ENCODE measurements at places on chromosomes 6 and 20.

DNA sequence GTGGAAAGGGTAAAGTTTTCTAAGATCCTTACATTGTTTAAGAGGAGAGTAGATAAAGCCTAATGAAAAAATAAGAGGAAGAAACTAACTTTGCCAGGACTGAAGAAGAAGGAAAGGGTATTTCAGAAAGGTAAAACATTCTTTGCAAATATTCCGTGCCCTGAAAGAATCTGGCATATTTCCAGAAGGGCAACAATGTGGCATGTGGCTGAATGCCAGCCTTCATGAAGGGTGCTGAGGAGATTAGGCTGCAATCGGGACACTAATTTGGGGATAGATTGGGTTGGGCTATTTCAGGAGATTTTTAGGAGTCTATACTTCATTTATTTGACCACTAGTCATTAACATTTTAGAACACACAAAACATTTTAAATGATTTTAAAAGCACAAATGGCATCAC lies 16.2 kb upstream of the UFL1 start:
- peaks cover 8% of the 10 kb centered on the region for H3K4me1 ChIP-seq
- no peak overlapping the region for H3K4me3 ChIP-seq
- no peak overlapping the region for H3K27ac ChIP-seq
- peaks cover 4% of the 10 kb centered on the region for H3K36me3 ChIP-seq
- H3K27me3 ChIP-seq, result no peaks in the 10 kb centered on the region

DNA sequence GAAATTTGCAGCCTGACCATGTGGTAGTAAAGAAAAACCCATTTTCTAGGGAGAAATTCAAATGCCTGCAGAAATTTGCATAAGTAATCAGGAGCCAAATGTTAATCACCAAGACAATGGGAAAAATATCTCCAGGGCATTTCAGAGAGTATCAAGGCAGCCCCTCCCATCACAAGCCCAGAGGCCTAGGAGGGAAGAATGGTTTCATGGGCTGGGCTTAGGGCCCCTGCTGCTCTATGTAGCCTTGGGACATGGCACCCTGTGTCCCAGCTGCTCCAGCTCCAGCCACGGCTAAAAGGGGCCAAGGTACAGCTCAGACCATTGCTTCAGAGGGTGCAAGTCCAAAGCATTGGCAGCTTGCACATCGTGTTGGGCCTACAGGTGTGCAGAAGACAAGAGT lies 117.2 kb upstream of the RALGAPA2 start:
- DNase-seq, result no peak
- H3K4me3 ChIP-seq, result no peak overlapping the region
- H3K27me3 ChIP-seq, result no peaks in the 10 kb centered on the region
- H3K4me1 ChIP-seq, result no peaks in the 10 kb centered on the region

DNA sequence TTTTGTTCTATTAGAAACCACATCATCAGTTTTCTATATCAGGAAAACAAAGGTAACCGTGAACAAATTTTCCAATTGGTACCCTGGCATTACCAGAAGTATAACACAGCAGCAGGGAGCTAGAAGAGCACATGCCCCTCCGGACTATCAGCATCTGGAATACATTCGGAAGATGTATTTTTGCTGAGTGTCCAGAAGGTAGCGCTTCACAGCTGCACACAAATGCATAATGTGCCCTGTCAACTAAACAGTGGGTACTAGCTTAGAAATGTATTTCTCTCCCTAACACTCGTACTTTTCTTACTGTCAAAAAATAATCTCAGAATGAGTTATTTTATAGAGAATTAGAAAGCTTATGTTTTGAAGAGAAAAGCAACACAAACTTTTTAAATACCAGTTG lies 77.6 kb downstream of the HUS1B start:
- H3K27me3 ChIP-seq, result no peaks in the 10 kb centered on the region
- no peak for DNase-seq
- H3K27ac ChIP-seq, result no peak overlapping the region
- no peaks in the 10 kb centered on the region for H3K4me1 ChIP-seq

DNA sequence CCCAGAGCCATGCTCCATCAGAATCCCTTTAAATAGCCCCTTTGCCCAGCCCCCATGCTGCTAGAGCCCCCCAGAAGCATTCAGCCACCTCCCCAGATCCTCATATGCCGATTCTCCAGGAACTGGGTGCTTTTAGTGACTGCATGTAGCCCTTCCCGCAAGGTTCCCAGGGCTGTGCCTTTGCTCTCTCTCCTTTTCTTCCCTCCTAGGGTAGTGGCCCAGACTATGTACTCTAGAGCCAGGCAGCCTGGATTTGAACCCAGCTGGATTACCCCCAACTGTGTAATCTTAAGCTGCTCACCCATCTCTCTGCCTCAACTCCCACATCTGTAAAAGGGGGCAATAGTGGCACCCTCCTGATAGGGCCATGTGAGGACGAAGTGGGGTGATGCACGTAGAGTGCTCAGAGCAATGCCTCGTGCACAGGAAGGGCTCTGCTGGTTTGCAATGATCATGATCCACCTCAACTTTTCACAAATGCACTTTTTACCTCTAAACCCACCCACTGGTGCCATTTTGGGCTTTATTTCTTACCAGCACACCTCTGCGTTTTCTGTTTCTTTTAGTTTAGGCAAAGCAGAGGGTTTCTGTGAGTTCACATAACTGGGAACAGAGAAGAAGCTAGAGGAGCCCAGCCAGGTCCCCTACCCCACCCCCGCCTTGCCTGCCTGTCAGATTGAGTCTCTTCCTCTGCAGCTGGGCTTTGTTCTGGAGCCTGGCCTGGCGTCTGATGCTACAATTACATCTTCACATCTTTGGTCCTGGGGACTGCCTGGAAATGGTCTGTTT lies 396.5 kb downstream of the RNGTT start:
- no peaks in the 10 kb centered on the region for H3K27me3 ChIP-seq
- H3K27ac ChIP-seq, result no peak overlapping the region
- no peak overlapping the region for H3K4me3 ChIP-seq
- no peaks in the 10 kb centered on the region for H3K4me1 ChIP-seq
- no peaks in the 10 kb centered on the region for H3K36me3 ChIP-seq

DNA sequence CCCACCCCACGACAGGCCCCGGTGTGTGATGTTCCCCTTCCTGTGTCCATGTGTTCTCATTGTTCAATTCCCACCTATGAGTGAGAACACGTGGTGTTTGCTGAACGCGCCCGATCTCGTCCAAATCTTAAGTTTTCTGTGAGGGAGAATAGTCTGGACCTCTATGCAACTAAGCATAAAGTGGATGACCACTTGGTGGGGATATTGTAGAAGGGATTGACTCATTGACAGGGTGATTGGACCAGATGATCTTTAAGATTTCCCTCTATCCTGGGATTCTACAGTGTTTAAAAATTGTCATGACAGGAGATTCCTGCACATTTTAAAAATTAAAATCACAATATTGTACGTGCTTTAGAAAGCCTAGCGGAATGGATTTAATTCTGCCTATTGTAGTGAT lies 141.3 kb downstream of the TRMT11 start:
- no peaks in the 10 kb centered on the region for H3K4me1 ChIP-seq
- DNase-seq, result no peak
- no peak overlapping the region for H3K4me3 ChIP-seq
- no peak overlapping the region for H3K27ac ChIP-seq
- no peaks in the 10 kb centered on the region for H3K27me3 ChIP-seq

DNA sequence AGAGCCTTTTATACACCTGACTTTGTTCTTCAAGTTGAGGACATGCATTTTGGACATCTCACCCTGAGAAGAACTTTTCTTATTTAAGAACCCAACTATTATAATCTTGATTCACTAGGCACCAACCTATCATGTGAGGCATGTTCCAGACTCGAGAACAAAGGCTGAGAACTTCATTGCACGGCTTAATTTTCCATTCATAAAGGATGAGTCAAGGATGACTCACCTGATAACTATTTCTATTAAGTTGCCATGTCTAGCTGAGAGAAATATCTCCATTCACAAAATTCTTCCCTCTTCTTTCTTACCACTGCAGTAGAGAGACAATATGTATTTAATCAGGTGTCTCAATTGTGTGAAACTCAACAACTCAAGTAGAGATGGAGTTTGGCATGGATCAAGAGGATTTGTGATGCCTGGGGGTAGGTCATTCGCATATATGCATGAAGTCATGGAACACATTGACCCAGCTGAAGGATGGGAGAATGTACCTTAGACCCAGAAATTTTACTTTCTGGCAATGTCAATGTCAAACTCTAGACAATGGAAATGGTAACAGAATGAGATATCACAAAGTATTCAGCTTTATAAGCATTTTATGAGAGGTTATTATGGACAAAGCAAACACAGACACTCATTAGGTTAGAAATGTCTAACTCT lies 208.7 kb upstream of the PRND start:
- H3K36me3 ChIP-seq, result no peaks in the 10 kb centered on the region
- no peaks in the 10 kb centered on the region for H3K27me3 ChIP-seq
- H3K4me3 ChIP-seq, result no peak overlapping the region
- H3K27ac ChIP-seq, result no peak overlapping the region

DNA sequence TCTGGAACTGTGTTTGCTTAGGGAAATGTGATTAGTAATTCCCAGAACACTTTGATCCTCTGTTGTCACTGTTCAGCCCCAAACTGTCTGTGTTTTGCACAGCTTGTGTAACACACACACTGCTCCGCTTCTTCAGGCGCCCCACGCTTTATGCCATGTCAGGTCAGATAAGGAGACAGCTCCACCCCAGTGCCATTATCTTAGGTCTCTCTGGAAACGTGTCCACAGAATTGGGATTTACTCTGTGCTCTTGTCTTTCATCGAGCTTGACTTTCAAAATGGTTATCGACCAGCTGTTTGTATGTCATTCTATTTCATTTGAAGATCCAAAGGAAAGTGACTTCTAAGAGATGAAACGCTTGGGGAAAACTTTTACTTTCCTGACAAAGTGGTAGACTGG lies 106.4 kb upstream of the SSTR4 start:
- DNase-seq, result no peak
- H3K27me3 ChIP-seq, result no peaks in the 10 kb centered on the region
- no peak overlapping the region for H3K27ac ChIP-seq

- no peak overlapping the region for H3K27ac ChIP-seq
- no peaks in the 10 kb centered on the region for H3K4me1 ChIP-seq
Observed at GRCh38 chr6:53375847-53376246, 27.1 kb upstream of the ELOVL5 start.

DNA sequence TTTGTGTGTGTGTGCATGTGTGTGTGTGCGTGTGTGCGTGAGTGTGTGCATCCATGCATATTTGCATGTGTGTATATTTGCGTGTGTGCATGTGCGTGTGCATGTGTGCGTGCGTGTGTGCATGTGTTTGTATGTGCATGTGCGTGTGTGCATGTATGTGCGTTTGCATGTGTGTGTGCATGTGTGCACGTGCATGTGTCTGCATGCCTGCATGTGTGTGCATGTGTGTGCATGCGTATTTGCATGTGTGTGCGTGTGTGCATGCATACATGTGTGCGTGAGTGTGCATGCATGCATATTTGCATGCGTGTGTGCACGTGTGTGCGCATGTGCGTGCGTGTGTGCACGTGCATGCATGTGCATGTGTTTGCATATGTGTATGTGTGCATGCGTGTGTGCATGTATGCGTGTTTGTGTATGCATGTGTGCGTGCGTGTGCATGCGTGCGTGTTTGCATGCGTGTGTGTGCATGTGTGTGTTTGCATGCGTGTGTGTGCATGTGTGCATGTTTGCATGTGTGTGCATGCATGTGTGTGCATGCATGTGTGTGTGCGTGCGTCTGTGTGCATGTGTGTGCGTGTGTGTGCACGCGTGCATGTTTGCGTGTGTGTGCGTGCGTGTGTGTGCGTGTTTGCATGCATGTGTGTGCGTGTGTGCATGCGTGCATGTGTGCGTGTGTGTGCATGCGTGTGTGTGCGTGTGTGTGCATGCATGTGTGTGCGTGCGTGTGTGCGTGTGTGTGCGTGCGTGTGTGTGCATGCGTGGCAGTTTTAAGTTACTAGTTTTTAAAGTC lies 57.7 kb upstream of the SMOC2 start:
- no peaks in the 10 kb centered on the region for H3K27me3 ChIP-seq
- no peak for DNase-seq
- no peaks in the 10 kb centered on the region for H3K36me3 ChIP-seq
- no peak overlapping the region for H3K27ac ChIP-seq
- no peak overlapping the region for H3K4me3 ChIP-seq
- H3K4me1 ChIP-seq, result no peaks in the 10 kb centered on the region

DNA sequence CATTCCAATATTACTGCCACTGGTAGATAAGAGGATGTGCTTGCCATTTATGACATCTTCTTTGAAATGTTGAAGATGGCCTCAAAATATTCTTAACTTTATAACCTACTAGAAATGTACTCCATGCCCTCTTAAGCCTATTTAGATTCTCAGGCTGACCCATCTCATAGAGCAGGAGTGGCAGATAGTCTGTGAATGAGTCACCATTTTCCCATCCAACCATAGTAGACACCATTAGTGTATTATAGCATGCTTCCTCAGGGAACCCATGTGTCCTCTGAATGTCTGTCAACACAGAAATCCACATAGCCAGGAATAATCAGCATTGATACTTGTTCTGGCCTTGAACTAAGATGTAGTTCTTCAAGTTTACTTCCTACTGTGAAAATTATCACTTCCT lies 150.2 kb downstream of the IMPG1 start:
- no peak for DNase-seq
- no peaks in the 10 kb centered on the region for H3K4me1 ChIP-seq
- H3K36me3 ChIP-seq, result no peaks in the 10 kb centered on the region
- H3K4me3 ChIP-seq, result no peak overlapping the region
- H3K27ac ChIP-seq, result no peak overlapping the region

DNA sequence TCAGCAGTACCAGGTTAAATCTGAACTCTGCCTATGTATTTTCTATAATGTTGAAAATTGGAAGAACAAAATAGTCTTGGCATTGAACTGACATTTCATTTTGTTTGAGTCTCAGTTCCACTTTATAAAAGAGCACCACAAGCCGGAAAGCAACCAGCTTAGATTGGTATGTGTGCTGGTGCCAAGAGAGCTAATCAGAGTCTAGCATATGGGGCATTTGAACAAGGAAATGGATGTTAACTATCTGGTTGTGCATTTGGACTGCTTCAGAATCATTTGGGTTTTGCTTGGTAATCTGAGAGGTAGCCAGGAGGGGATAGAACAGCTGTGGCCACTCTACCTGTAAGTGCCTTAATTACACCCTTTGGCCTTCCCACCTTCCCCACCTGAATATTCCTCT lies 184.8 kb downstream of the GRIK2 start:
- H3K4me1 ChIP-seq, result no peaks in the 10 kb centered on the region
- no peaks in the 10 kb centered on the region for H3K27me3 ChIP-seq
- H3K4me3 ChIP-seq, result no peak overlapping the region
- no peaks in the 10 kb centered on the region for H3K36me3 ChIP-seq
- no peak overlapping the region for H3K27ac ChIP-seq

DNA sequence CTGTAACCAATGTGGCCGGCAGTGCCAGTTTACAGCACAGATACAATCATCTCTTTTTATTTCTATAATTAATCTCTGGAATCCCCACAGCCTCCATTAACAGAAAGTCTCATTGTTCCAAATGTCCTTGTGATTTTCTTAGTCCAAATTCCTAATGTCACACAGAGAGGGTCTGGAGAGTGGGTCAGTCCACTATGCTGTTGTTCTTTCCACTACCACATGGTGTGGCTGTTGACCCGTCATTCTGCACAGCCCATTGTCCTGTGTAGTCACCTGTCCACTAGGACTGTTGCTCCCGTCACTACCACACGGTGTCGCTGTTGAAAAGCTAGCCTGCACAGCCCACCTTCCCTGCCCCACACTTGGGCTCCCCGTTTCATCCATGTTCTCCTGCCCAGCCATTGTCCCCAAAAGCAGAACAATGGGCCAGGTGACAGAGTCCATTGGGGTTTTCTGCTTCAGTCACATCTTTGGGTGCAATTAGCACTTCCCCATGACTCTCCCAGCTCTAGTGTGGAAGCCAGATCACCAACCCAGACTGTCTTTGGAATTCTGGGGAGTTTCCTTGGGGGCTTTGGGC lies 8.6 kb upstream of the LBP start:
- no peak overlapping the region for H3K27ac ChIP-seq
- no peak overlapping the region for H3K4me3 ChIP-seq
- no peaks in the 10 kb centered on the region for H3K27me3 ChIP-seq
- no peaks in the 10 kb centered on the region for H3K36me3 ChIP-seq
- no peak for DNase-seq
